Activated T-cell treated with anti-CD3 and anti-CD28 coated beads, Interleukin-2, amount 50 U/mL, for 72 hours (primary cell): ENCODE measurements at places on chromosomes 3 and 15. TPM values are rescaled to one million over a fixed set of nuclear protein-coding genes. Genes with fewer than 3 reads are reported as not detected.

DNA sequence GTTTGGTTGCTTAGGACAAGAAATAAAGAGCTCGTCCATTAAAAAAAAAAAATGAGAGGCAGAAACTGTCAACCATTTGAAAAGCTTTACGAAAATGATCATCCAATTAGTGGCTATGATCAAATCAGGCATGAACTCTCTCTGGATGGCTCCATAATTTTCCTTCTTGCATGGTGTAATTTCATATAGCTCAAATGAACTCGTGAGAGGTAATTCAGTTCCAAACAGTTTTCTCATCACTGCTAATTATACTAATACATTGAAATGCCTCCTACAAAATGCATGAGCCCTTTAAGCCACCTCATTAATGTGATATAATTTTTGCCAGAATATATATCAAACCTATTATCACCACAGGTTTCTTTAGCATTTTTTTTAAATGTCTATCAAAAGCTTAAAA lies 239.5 kb upstream of the MEIS2 start:
- no peak overlapping the region for H3K27ac ChIP-seq
- no peaks in the 10 kb centered on the region for H3K27me3 ChIP-seq
- no peaks in the 10 kb centered on the region for H3K4me1 ChIP-seq
- DNase-seq, result no peak
- H3K4me3 ChIP-seq, result no peak overlapping the region

DNA sequence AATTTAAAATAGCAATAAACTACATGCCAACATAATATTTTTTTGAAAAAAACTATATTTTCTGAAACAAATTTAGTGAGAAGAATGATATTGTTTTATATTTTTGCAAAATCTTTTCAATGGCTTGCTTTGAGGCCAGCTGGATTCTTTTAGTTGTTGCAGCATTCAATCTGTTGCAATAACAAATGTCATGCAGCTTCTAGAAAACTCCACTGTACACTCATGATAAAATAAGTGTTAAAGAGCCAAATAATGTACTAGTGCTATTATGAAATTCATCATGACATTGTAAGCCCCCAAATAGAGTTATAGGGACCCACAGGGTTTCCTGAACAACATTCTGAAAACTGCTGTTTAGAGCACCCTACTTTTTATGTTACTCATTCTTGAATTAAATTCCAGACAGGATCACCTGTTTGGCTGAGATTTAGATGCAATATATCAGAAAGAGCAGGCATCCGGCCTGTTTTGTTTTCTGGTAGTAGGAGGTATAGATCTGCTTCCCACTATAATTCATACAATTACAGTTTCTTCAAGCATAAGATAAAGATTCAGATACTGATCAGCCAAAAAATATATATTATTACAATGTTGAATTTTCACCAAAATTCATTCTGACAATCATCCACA lies 703.0 kb upstream of the ZNF385D start:
- no peak overlapping the region for H3K27ac ChIP-seq
- no peaks in the 10 kb centered on the region for H3K36me3 ChIP-seq
- no peak overlapping the region for H3K4me3 ChIP-seq
- H3K4me1 ChIP-seq, result no peaks in the 10 kb centered on the region

DNA sequence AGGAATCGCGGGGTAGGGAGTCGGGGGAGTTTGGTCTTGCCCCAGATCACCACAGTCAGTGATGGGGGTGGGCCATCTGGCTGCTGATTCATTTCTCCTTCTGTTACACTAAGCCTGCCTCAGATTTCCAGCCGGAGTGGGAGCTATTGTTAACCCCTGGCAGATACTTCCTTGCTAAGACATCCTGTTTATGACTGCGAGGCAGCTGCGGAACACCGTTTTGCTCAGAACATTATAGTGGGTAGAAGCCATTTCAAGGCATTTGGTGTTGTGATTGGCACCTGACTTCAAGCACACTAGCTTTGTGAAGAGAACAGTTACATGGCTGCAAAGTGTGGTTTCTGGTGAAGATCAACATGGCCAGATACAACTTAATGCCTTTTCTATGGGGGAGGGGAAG lies 73.8 kb downstream of the FLNB start:
- peak; percentile 3 for DNase-seq
- H3K4me3 ChIP-seq, result peak overlapping the region; percentile 82
- peak overlapping the region; percentile 48 for H3K27ac ChIP-seq
- peaks cover 61% of the 10 kb centered on the region for H3K4me1 ChIP-seq
- peaks cover 12% of the 10 kb centered on the region for H3K36me3 ChIP-seq

- H3K36me3 ChIP-seq, result peaks cover 26% of the 10 kb centered on the region
- peak overlapping the region; percentile 89 for H3K27ac ChIP-seq
- H3K4me1 ChIP-seq, result peaks cover 14% of the 10 kb centered on the region
- peak overlapping the region; percentile 34 for H3K4me3 ChIP-seq
- no peaks in the 10 kb centered on the region for H3K27me3 ChIP-seq
These were observed 61.7 kb downstream of the TAMM41 start for GRCh38 chr3:11784971-11785377.

DNA sequence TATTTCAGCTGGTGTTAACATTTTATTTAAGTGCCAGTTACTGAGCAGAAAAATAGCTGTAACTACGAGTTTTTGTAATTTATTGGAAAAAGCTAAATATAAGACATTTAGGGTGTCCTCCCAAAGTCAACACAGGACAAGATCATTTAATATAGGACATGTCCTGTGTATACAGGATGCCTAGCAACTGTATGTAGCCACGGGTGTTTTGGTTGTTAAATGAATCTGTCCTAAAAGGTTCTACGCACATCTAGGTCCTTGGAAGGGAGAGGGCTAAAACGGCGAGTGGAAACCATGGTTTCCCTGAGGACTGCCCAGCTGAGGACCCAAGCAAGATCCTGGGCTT lies 565 bp upstream of the ZNF621 start:
- H3K27me3 ChIP-seq, result no peaks in the 10 kb centered on the region
- H3K4me3 ChIP-seq, result peak overlapping the region; percentile 98

- DNase-seq, result no peak
- H3K4me1 ChIP-seq, result peaks cover 20% of the 10 kb centered on the region
- H3K27me3 ChIP-seq, result no peaks in the 10 kb centered on the region
- no peak overlapping the region for H3K4me3 ChIP-seq
- no peaks in the 10 kb centered on the region for H3K36me3 ChIP-seq
These were observed 51.4 kb upstream of the IGF1R start for GRCh38 chr15:98596885-98597392.

- no peaks in the 10 kb centered on the region for H3K4me1 ChIP-seq
- no peak overlapping the region for H3K4me3 ChIP-seq
- no peaks in the 10 kb centered on the region for H3K36me3 ChIP-seq
- no peaks in the 10 kb centered on the region for H3K27me3 ChIP-seq
These were observed 181.7 kb downstream of the GBE1 start for GRCh38 chr3:81579744-81580143.

GRCh38 chr15:56208185-56208584 lies 35.5 kb downstream of the RFX7 start:
- no peak overlapping the region for H3K4me3 ChIP-seq
- no peak for DNase-seq
- peaks cover 18% of the 10 kb centered on the region for H3K36me3 ChIP-seq

GRCh38 chr3:27669591-27669990 lies 52.5 kb downstream of the EOMES start:
- no peak overlapping the region for H3K27ac ChIP-seq
- peaks cover 10% of the 10 kb centered on the region for H3K4me1 ChIP-seq
- H3K27me3 ChIP-seq, result no peaks in the 10 kb centered on the region
- H3K36me3 ChIP-seq, result no peaks in the 10 kb centered on the region
- DNase-seq, result no peak

DNA sequence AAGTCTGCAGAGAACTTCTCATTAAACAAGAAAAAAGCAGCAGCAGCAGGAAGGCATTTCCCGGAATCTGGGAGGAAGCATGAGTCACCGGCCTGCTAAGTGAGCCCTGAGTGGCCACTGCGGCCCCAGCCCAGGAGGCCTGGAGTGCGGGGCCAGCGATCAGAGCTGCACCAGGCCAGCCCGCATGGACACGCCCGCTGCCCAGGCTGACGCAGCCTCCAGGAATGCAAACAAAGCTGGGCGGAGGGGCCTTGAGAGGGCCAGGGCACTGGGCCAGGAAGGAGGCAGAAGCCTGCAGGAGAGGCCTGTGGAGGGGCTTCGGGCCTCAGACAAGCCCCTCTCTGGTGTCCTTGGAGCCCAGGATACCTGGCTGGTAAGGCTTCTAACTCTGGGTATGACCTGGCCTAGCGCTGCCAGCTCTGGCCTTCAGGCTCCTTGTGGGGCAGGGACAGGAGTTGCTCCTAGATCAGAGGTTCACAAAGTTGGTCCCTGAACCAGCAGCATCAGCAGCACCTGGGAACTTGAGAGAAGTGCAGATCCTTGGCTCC lies 101.2 kb downstream of the SMAD6 start:
- DNase-seq, result no peak
- no peaks in the 10 kb centered on the region for H3K36me3 ChIP-seq
- H3K4me1 ChIP-seq, result no peaks in the 10 kb centered on the region

GRCh38 chr3:195069501-195070251 lies 201.3 kb downstream of the XXYLT1 start:
- no peak overlapping the region for H3K4me3 ChIP-seq
- H3K36me3 ChIP-seq, result peaks cover 4% of the 10 kb centered on the region
- no peak for DNase-seq
- no peaks in the 10 kb centered on the region for H3K4me1 ChIP-seq

GRCh38 chr15:45910671-45911070 lies 275.8 kb downstream of the SQOR start:
- H3K27me3 ChIP-seq, result no peaks in the 10 kb centered on the region
- H3K4me1 ChIP-seq, result no peaks in the 10 kb centered on the region
- no peak for DNase-seq
- H3K4me3 ChIP-seq, result no peak overlapping the region
- no peak overlapping the region for H3K27ac ChIP-seq

DNA sequence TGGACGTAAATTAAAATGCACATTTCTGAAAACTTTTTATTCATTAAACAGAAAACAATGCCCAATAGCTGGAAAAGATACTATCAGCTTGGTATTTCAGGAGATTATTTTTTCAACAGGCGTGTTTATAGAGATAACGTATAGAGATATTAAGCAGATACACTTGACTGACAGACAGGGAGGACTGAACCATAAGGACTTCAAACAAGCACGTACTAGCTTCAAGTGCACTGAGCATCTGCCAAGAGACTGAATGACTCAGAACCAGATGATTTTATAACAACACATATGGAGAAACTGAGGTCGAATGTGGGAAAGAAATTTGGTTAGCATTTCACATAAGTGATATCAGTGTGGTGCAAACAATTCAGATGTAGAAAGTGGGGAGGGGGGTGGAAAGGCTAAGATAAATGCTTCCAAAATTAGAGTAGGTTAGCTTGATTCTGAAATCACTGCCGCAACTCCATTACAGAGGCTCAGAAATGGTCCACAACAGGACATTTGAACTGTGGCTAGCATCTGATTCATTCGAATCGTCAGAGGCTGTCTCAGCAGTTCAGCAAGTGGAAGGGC lies 103.5 kb downstream of the SEMA6D start:
- H3K36me3 ChIP-seq, result no peaks in the 10 kb centered on the region
- H3K4me3 ChIP-seq, result no peak overlapping the region
- peaks cover 6% of the 10 kb centered on the region for H3K4me1 ChIP-seq

DNA sequence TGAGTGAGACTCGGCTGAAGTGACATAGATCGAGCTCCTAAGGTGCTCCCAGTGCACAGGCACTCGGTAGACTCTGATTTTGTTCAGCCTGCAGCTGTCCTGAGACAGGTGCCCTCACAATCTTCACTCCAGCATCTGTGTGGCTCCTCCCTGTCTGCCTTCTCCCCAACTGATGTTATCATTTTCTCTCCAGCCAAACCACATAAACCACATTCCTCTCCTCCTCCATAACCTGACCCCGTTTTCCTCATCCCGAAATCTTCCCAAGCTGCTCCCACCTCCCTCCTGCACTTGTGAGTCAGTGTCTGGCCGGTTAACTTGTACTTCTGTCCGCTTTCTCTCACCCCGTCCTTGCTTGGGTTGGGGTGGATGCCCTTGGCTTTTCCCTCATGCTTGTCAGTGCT lies 93.3 kb upstream of the HACD2 start:
- peaks cover 7% of the 10 kb centered on the region for H3K27me3 ChIP-seq
- no peak overlapping the region for H3K27ac ChIP-seq
- H3K36me3 ChIP-seq, result no peaks in the 10 kb centered on the region
- DNase-seq, result no peak

- H3K27me3 ChIP-seq, result no peaks in the 10 kb centered on the region
- H3K4me3 ChIP-seq, result no peak overlapping the region
- H3K4me1 ChIP-seq, result peaks cover 17% of the 10 kb centered on the region
- DNase-seq, result no peak
- H3K36me3 ChIP-seq, result no peaks in the 10 kb centered on the region
These were observed 51.7 kb downstream of the EIF4E3 start for GRCh38 chr3:71673486-71673885.

DNA sequence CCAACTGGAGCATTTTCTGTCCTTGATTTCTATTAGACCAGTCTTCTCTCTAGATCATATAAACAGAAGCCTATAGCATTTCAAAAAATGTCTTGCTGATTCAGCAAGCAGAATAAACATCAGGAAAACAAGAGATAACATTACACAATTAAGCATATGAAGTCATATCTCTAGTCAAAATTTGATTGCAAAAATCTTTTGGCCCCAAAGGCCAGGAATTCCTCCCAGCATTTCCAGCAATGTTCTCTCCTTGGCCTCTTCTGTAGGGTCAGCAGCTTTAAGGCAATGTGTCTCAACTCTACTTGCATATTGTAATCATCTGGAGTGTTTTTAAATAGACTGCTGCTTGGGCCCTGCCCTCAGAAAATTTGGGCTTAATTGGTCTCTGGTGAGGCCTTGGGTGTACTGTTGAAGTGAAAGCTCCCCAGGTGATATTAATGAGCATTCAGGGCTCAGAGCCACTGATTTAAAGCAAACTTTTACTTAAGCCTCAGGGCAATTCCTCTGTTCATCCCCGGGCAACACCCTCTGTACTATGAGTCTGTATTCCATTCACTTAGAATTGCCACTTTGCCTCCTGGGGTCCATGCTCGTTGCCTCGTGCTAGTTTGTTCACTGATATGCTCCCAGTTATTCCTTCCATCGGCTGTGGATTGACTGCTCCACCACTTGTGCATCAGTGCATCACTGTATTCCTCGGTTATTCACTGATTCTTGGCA lies 1072.6 kb downstream of the ROBO2 start:
- H3K36me3 ChIP-seq, result no peaks in the 10 kb centered on the region
- no peak for DNase-seq
- H3K4me1 ChIP-seq, result no peaks in the 10 kb centered on the region
- H3K4me3 ChIP-seq, result no peak overlapping the region
- no peaks in the 10 kb centered on the region for H3K27me3 ChIP-seq

DNA sequence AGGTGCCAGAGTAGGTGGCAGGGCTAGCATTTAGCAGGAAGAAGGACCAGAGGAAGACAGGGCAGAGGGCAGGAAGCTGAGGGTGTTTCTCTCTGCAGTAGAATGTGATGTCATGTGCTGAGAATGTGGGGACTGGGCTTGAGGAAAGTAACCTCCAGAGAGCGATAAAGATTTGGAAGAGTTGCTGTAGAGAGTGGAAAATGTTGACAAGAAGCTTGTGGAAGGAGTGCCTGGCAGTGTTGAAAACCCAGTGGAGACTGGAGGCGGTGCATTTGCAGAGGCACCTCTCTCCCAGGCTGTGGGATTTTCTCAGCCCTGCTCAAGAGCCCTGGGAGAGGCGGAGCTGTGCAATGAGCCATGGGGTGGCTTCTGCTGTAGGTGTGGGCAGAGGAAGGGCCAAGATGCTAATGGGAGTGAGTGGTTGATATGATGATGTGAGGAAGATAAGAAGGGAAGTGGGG lies 54.8 kb downstream of the MESD start:
- H3K36me3 ChIP-seq, result no peaks in the 10 kb centered on the region
- no peaks in the 10 kb centered on the region for H3K27me3 ChIP-seq
- no peak overlapping the region for H3K27ac ChIP-seq
- H3K4me1 ChIP-seq, result peaks cover 5% of the 10 kb centered on the region
- H3K4me3 ChIP-seq, result no peak overlapping the region

GRCh38 chr15:67024998-67025368 lies 40.4 kb upstream of the SMAD3 start:
- peaks cover 10% of the 10 kb centered on the region for H3K27me3 ChIP-seq
- no peaks in the 10 kb centered on the region for H3K36me3 ChIP-seq
- no peak for DNase-seq

PLA2G4E gene
- total RNA-seq, result not detected

EFCAB12 gene
- total RNA-seq, result 1.4 TPM

ZBBX gene
- total RNA-seq, result not detected

LRRC31 gene
- not detected for total RNA-seq

TNFAIP8L3 gene
- 0.30 TPM for total RNA-seq
